Pulmonary artery endothelial cell (primary cell): ENCODE measurements at places on chromosomes 6 and 20.

GRCh38 chr6:624979-625378 lies 31.9 kb downstream of the HUS1B start:
- DNase-seq, result no peak

- DNase-seq, result no peak
These were observed 238.0 kb downstream of the ANKRD60 start for GRCh38 chr20:57990396-57990987.

- DNase-seq, result no peak
These were observed 36.0 kb downstream of the YTHDF1 start for GRCh38 chr20:63179687-63180568.

DNA sequence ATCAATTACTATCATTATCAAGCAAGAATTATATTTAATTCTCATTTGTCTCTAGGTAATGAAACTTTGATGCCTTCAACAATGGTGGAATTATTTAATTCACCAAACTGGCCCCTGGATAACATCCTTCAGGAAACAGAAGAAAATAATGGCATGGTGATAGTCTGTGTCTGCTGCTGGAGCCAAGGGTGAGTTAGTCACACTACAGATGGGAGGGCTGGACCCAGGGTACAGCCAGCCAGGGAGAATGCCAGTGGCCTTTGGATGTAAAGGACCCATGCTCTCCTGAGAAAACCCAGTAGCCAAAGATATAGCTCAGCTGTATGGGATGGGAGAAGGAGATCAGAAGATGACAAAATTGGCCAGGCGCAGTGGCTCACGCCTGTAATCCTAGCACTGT lies 60.0 kb upstream of the CNKSR3 start:
- DNase-seq, result no peak

- DNase-seq, result no peak
These were observed 54.6 kb downstream of the LYRM4 start for GRCh38 chr6:5205877-5206850.

DNA sequence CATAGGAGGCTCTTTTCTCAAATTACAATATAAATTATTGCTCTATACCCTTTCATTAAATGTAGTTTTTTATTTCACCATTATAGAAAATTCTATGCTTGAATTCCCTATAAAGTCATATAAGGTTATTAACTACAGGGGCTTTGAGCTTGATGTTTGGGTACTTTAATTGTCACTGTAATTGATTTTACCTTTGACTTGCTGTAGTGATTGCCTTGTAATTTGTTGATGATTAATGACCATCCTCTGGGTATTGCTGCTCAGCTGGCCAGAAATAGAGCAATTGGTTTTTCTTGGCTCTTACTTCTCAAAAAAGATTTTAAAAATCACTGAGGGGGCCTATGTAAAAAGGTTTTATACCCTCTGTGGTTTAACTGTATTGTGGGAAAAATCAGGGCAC lies 1186.0 kb downstream of the KHDRBS2 start:
- no peak for DNase-seq

DNA sequence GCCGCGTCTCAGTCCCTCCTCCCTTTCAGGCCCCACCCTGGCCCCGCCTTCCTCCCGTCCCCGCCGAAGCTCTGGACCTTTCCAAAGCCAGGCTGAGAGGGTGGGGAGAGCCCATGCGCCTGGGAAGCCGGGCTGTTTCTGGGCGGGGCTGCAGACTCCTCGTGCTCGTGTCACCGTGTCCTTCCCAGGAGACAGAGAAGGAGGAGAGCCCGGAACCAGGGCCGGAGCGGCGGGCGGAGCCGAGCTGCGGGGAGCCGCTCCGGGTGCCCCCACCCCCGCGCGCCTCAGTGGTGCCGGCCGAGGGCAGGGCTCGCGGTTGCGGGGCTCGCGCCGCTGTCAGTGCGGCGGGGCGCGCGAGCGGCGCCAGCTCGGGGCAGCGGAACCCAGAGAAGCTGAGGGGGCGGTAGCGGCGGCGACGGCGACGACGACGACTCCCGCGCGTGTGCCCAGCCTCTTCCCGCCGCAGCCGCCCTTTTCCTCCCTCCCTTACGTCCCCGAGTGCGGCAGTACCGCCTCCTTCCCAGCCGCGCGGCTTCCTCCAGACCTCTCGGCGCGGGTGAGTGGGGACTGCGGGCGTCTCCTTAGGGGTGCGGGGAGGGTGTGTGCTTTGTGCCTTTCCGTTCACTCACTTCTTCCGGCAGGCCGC lies at the start of gene RALY:
Gene RALY (plus strand): TSS at position 336 of the 646 bp plus-strand sequence. CDS start 78,164 bp downstream, outside the sequence.
- DNase-seq, result peak; percentile 7

- DNase-seq, result no peak
These were observed 15.1 kb downstream of the MYBL2 start for GRCh38 chr20:43681991-43682410.

DNA sequence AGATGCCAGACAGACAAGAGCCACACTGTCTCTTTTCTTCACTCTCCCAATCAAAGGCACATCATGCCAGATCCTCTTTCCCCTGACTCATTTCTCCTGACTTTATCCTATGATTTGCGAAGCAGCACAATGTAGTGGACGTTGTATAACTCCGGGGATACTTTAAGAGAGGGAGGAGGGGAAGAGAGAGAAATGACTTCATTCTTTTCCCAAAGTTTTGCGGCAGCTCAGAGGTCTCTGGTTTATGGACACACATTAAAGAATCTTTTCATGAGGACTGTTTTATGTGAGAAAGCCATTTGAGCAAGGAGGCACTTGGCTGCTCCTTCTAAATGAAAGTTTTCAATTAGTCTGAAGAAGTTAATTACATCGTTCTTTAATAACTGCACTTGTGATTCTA lies 75.1 kb upstream of the MC3R start:
- no peak for DNase-seq

GRCh38 chr20:24718696-24719095 lies 230.4 kb upstream of the CST7 start:
- no peak for DNase-seq

- DNase-seq, result no peak
These were observed 74.9 kb downstream of the MAP3K4 start for GRCh38 chr6:161066511-161066910.

DNA sequence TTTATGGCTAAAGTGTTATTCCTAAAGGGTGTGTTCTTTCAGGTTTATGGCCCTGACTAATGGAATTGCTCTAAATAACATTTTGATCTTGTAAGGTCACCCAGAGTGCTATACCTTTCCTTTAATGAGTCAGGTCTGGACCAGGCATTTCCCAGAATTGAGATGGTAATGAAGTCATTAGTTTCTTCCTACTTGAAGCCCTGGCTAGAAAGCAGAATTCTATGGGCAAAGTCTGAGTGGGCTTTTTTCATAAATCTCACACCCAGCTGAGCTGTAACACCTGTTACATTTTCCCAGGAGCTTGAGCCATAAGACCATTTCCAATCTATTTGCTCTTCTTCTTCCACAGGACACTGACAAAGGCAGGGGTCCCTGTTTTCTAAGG lies 122.0 kb upstream of the ID4 start:
- no peak for DNase-seq

DNA sequence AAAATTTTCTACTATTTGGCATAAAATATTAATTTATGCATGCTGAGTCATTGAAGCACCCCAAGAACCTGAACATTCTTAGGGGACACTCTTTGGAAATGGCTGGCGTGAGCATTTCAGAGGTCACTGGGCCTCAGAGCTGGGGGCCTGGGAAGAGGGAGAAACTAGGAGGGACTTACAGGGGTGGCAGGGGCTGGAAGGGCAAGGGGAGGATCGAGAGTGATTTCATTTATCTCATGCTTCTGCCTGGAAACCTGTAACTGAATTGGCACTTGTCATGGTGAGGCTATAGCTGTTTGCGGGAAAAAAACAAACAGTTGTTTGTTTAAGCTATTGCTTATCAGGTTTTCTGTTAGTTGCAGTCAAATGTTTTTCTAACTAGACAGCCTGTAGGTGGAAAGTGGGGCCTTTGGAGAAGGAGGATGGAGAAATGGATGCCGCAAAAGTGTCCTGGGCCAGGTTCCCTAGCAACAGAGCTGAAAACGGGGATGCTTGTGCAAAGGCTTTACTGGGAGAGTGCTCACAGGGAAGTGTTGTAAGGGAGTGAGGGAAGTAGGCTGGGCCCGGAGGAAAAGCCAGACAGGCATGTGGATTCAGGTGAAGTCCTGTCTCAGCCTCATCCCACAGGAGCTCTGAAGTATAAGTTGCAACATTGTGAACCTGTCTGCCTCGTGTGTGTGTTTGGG lies 36.4 kb upstream of the KAT14 start:
- no peak for DNase-seq

DNA sequence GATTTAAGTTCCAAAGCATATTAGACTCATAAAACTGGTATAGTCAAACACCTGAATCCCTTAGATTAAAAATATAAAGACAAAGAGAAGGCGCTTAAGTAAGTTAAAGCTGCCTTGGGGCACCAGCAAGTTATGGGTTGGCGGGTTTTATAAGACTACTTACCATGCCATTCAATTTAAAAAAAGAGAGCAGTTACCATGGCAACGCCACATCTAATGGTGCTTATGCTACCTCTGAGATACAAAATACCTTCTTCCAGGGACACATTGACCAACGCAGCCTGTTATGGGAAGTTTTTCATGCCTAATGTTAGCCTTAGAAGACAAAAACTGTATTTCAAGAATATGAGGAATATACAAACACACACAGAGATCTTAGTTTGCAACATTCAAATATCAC lies 713.6 kb downstream of the RNF144B start:
- DNase-seq, result no peak

DNA sequence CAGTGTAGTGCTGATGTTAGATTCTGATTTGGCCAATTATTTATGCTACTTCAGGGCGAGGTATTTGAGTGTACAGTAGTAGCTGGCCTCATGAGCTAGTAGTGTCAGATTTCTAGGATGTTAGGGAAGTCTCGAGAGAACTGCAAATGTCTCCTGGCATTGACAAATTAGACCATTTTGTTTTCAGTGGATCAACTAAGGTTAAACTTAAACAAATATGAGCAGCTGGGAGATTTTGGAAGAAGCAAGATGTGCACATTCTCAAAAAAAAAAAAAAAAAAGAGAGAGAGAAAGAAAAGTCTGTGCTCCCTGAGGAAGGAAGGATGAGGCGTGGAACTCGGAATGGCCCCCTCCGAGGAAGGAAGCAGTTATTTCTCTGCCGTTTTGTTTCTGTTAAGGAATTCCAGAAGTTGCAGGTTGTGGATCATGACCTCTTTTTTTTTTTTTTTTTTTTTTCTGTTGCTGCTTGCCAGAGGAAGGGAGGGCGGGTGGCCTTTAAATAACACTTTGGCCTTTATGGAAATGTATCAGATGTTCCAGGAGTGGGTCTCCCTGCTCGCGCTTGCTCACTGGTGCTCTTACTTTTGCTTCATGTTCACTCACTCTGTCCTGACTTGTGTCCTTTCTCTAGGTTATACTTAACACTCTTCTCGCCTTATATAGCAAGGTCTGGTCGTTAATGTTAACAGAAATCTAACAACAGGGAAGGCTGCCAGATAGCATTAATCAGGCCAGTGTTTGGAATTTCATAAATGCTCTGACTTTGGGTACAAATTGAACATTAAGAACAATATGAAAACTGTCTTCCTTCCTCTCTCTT lies 124.4 kb downstream of the TCP11 start:
- DNase-seq, result peak; percentile 62

DNA sequence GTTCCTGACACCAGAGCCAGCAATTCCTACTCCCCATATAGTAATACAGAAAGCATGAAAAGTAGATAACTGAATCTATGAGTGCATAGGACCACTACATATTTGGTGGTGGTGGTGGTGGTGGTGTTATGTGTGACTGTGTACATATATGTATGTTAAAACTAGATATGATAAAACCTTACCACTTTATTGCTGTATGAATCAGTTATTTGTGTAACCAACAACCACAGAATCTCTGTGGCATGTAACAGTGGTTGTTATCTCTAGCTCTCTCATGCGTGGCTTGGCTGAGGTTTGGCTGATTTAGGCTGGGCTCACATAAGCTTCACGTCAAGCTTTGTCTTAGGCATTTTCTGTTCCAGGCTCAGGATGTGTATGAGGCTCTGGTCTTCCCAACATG lies 55.7 kb downstream of the PLCB1 start:
- no peak for DNase-seq

- no peak for DNase-seq
These were observed 51.5 kb downstream of the AFDN start for GRCh38 chr6:167877994-167878779.

DNA sequence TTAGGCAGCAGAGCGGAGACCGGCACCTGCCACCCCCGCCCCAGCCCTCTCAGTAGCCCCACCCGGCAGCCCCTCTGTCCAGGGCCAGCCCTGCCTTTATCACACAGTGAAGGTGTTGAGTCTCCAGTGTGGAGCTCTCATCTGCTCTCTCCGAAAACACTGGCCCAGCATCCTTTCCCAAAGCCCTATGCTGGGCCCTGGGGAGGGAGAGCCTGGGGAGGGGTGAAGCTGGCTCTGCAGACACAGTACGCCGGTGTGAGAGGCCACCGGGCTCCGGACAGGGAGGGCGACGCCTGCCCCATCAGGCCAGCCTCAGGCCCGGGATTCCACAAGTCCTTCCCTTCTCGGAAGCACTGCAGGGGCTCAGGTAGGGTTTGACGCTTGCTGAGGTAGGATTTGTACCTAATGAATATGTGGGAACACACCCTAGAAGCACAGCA lies 186.9 kb downstream of the ERMARD start:
- no peak for DNase-seq

- DNase-seq, result peak; percentile 99
These were observed 3.6 kb upstream of the CCN2 start for GRCh38 chr6:131954775-131955107.

GRCh38 chr6:51738614-51739013 lies 348.8 kb downstream of the PKHD1 start:
- no peak for DNase-seq

- no peak for DNase-seq
These were observed 41.2 kb downstream of the XRN2 start for GRCh38 chr20:21344206-21344900.

DNA sequence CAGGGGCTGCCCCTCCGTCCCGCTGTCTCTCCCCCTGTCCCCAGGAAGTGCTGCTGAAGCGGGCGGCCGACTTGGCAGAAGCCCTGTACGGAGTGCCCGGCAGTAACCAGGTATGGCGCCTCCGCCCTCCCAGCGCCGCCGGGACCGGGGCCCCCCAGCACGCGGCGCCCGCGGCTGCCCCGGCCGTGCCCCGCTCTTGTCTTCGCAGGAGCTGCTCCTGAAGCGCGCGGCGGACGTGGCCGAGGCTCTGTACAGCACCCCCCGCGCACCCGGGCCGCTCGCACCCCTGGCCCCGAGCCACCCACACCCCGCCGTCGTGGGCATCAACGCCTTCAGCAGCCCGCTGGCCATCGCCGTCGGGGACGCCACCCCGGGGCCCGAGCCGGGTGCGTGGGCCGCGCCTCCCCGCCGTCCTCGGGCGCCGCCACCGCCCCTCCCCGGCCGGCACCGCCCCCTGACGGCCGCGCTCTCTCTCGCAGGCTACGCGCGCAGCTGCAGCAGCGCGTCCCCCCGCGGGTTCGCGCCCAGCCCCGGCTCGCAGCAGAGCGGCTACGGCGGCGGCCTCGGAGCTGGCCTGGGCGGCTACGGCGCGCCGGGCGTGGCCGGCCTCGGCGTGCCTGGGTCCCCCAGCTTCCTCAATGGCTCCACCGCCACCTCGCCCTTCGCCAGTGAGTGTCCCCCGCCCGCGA lies 48.4 kb downstream of the CPXM1 start:
- DNase-seq, result no peak
